ENCODE measurements at places on chromosomes 12 and 14.

GRCh38 chr12:5706247-5706646 lies 238.8 kb downstream of the ANO2 start:
- no peak for DNase-seq

DNA sequence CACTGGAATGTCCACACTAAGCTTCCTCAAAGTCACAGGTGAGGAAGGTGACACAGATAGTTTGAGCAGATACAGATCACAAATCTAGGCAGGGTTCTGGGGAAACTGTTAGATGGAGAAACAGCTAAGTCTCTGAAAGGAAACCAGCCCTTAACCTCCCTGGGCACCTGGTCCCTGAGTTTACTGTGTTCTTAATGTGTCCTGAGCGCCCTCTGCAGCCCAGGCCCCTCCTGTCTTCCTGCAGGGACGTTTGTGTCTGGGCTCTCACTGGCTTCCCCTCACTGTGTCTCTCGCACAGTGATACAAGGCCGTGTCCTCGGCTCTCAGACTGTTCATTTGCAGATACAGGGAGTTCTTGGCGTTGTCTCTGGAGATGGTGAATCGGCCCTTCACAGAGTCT lies 684.3 kb downstream of the TMEM121 start:
- no peak for DNase-seq

DNA sequence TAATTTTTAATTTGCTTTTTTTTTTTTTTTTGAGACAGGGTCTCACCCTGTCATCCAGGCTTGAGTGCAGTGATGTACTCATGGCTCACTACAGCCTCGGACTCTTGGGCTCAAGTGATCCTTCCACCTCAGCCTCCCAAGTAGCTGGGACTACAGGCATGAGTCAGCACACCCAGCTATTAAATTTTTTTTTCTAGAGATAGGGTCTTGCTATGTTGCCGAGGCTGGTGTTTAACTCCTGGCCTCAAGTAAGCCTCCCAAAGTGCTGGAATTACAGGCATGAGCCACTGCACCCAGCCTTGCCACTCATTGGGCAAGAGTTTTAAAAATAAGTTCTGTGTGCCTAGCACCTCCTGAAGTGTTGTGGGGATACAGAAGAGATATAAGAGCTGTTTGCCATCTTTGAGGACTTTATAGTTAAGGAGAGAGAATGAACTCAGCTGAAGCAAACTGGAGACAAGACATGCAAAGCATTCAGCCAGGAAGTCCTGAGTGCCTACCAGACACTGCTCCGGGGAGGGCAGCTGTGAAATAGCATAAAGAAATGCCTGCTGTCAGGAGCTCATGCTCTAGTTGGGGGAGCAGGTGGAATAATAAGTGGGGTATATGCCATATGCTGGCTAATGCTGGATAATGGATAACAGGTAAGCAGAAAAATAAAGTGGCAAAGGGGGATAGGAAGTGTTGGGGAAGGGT lies 15.0 kb upstream of the EMP1 start:
- no peak for DNase-seq

GRCh38 chr12:27771481-27772327 lies 8.3 kb upstream of the KLHL42 start:
- no peak for DNase-seq

GRCh38 chr12:117540011-117540410 lies 178.6 kb upstream of the NOS1 start:
- DNase-seq = no peak

- no peak for DNase-seq
These were observed 38.1 kb upstream of the FAM181A start for GRCh38 chr14:93888995-93889394.

- DNase-seq = no peak
These were observed 190.4 kb upstream of the KRR1 start for GRCh38 chr12:75701859-75702258.

DNA sequence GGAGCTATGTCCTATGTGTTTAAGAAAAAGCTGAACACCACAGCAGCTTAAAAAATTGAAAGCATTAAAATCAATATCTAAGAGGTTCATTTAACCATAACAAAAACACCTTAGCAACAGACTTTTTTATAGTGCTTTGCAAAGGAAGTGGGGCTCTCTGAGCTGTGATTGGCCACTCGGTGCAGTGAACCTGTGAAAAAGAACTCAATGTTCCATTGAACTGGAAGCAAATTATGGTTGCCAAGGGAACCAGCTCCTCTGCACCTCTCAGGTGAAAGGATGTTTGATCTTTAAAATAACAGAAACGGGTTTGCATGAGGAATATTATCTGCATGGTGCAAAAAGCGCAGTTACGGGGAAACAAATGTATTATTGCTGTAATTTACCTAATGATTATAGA lies 149.4 kb downstream of the SNAPC1 start:
- peak; percentile 23 for DNase-seq

DNA sequence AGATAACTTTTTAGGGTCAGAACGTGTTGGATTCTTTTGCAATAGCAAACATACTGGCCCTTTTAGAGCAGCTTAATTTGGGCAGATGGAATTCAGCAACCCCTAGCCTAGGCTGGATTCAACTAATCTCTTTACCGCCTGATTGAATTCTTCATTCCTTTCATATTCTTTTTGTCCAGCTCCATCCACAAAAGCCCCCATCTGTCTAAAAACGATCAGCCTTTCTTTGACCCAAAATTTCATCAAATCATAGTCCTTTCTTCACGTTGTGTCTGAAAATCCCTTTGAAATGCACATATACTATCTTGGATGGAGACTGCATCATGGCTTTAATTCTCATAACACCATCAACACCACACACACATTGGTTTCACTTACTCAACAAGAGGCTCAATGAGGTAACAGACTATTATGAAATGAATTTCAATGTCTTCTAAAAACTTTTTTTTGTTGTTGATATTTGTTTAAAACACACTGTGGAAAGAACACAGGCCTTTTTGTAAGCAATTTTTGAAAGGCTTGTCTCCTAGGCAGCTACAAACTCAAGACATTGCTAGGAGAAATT lies 128.0 kb upstream of the EEA1 start:
- DNase-seq = no peak

- no peak for DNase-seq
These were observed 11.5 kb downstream of the PTGER2 start for GRCh38 chr14:52325630-52326029.

DNA sequence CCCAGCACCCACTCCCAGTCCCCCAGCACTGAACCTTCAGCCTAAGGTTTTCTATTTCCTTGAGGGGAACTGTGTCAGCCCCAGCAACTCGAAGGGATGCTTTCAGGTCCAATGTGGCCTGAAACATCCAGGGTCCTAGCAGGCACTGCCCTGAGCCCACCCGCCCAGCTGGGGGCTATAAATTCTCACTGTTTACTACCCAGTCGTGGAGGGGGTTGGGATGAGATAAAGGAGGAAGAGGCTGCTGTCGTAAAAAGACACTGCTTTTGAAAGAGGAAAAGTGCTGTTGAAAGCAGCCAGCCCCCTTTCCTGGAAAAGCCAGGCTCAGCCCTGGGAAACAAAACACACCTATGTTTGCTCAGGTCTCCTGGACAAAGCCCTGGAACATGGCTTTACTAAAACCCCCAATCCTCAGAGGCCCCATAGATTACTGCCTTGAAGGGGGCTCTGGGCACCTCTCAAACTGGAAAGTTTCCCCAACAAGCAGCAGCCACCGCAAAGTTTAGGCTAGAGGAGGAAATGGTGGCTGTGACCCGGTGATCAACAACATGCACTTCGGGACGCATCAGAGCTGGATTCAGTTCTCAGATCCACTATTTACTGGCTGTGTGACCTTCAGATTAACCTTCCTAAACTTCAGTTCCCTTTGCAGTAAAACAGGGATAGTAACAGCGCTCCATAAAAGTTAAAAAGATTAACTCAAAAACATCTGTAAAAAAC lies 51.0 kb downstream of the ACTN1 start:
- DNase-seq = no peak

DNA sequence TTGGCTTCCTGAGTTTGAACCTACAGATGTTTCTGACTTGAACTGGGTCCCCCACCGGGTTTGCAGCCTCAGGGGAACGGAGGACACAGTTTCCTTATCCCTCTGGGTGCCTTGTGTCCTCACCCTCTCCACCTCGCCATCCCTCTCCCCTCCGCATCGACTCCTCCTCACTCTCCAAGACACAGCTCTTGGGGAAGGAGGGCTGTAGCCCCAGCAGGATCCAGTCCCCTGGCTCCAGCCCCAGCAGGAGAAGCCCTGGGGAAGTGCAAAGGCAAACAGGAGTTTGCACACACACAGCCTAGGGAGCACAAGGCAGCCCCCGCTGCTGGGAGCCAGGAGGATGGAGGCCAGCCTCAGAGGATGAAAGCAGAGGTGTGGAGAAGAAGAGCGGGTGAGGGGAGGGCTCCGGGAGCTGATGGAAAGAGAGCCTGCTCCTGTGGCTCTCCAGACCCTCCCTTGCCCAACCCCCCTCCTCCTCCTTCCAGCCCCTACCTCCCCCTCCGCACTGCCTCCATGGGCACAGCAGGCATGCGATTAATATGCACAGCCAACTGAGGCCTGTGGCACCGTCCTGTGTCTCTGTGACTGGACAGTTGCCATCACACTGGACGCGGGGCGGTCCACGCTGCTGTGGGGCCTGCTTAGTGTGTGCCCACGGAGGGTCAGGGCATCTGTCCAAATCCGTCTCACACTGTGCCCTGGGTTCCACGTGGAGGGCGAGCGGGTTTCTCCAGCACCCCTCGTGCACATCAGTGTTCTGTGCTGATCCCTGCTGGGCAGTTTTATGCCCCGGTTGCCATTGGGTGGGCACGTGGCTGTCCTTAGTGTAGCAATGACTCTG lies 193.7 kb upstream of the DIO3 start:
- no peak for DNase-seq

DNA sequence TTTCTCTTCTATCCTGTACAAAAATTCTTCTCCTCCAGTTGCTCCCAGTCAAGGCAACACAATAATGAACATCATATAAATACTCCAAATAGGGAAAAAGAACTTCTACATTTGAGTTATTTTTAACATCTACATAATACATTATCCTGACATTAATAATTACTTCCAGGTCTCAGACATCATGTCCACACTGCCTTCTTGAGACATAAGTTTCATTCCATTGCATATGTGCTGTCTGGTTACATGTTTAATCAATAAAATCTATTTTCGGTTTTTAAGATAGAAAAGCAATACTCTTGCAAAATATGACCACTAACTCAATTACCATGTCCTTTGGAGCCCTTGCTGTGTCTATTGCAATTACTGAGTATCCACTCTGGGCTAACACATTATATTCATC lies 881.9 kb downstream of the GALC start:
- no peak for DNase-seq

DNA sequence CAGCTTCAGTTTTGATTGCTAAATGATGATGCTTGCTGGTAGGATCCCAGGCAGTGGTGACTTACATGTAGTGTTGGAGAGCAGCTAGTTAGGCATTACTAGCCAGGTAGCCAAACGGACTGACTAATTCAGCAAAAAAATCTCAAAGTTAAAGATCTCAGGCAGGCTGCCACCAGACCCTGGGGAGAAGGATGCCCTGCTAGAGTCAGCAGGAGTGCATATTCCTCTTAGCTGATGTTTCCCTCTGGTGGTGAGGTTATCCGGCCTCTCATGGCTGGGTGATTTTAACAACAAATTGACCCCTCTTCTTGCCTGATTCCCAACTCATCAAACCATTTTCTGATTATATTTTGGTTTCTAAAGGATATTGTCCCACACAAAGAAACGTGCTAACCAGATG lies 2.8 kb downstream of the EFS start:
- DNase-seq = no peak

DNA sequence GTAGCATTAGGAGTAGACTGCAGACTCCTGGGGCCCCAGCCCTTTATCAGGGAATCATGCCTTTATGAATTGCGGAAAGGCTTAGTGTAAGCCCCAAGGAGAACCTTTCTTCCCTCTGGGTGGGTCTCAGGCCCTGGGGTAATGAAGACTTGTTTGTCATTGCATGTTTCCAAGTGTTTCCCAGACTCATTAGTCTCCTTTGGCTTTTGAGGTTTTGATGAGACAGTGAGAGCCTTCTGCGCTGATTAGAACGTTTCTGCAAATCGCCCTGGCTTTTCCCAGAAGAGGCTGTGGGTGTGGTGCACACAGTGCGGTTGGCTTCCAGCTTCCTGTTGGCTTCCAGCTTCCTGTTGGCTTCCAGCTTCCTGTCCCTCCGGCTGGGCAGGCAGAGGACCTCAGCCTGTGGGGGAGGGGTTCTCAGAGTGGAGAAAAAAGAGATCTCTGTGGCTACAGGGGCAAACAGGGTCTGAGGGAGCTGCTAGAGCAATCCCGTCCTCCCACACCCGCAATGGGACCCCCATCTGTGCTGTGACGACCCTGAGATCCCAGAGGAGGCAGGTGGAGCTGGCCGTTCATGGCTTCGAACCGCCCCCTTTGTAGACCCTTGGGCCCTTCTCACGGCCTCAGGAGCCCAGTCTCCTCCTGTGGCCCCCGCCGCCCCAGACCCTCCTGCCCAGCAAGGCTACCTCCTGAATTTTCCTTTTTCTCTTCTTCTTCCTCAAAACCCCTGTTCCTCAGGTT lies 42.1 kb downstream of the GPR68 start:
- no peak for DNase-seq

- DNase-seq = no peak
These were observed 3.0 kb downstream of the E2F7 start for GRCh38 chr12:77062396-77062795.

DNA sequence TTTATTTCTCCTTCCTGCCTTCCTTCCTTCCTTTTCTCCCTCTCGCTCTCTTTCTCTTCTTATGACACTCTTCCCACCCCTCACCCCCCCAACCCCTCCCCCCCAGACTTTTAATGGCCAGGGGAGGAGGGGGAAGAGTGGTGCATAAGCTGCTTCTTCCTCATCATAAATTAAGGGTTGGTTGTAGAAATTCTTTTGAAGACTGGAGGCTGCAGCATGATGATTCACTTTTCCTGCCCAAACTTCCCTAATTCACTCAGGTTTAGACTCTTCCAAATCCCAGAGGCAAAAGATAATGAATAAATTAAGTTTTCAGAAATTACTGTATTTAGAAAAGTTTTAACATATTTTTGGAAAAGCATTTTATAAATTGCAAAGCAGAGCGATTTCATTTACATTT lies 58.2 kb downstream of the GRIP1 start:
- no peak for DNase-seq

DNA sequence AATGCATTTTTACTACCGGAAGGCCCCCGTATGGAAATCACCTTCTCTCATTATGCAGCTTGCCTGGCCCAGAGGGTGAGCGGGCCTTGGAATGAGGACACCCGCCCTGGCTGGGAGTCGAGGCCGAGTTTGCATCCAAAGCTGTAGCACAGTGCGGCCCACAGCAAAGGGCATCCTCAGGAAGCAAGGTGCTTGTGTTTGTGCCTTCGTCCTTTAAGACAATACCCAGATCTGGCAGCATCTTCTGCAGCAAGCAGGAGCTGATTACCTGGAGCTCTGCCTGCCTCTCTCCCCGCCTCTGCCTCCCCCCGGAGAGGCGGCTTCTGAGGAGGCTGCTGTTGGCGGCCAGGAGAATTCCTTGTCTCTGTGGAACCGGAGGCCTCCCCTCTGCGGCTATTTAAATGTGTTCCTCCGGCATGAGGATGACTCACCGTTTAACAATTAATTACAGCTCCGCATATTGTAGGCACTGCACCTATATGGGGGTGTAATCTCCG lies 145.3 kb downstream of the CACNA1C start:
- DNase-seq = no peak

GRCh38 chr14:76391981-76392690 lies 16.2 kb downstream of the ESRRB start:
- DNase-seq = no peak
